NCI-H510A (cell line): ENCODE measurements at places on chromosomes 16 and 17.

DNA sequence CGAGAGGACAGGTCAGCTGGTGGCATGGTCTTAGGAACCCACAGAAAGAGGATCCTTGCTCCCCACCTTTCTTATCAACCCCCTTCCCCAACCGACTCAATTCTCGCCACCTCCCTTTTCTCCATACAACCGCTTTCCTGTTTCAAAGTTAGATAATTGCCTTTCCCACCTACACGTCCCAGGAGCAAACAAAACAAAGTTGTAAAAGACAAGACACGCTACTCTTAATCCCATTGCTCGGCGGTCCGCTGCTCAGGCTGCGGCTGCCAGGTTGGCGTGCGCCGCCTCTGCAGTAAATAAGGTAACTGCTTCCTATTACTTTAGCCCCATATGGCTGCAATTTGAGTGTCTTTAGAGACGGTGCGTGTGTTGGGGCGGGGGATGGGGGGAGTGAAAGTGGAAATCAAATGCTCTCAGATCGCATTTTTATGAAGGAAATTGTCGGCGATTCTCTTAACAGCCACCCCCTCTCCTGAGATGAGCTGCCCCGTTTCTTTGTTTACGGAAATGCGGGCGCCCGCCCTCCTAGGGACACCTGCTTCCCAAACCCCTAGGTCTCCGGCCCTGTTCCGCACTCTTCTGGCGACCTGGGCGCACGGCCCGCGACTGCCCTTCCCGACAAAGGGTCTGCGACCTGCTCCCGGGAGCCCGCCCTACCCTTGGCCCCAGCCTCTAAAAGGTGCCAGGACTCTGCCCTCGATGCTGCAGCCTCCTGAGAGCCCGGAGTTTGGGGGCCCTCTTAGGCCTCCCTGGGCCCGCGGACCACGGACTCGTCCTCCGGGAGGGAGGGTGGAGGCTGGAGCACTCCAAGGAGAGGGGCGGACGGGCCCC, 3.7 kb upstream of the CBX8 start:
- DNase-seq = no peak

GRCh38 chr16:81319221-81319912, 4.6 kb downstream of the GAN start:
- DNase-seq = no peak

- DNase-seq = no peak
Observed at GRCh38 chr17:28675980-28676379, 14.0 kb downstream of the SUPT6H start.

DNA sequence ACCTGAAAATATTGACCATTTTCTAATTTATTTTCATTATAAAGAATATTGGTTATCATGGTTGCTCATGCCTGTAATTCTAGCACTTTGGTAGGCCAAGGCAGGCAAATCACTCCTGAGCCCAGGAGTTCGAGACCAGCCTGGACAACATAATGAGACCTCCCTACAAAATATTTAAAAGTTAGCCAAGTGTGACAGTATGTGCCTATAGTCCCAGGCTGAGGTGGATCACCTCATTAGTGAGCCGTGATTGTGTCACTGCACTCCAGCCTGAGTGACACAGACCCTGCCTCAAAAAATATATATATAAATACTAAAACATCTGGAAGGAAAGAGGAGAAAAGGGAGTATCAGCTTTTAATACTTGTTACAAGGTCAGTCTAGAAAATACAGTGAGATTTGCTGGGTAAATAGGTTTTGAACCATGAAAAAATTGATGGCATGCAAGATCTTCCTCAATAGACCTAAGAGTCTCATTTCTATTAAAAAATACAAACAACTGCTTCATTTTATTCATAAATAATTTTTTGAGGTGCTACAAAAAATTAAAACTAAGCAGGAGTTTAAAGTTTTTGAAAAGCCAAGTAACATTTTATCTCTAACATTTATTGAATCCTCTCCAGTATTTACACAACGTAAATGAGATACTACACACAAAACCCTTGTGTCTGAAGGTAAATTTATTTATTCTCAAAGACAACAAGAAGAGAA, 47.7 kb downstream of the TUBD1 start:
- no peak for DNase-seq

DNA sequence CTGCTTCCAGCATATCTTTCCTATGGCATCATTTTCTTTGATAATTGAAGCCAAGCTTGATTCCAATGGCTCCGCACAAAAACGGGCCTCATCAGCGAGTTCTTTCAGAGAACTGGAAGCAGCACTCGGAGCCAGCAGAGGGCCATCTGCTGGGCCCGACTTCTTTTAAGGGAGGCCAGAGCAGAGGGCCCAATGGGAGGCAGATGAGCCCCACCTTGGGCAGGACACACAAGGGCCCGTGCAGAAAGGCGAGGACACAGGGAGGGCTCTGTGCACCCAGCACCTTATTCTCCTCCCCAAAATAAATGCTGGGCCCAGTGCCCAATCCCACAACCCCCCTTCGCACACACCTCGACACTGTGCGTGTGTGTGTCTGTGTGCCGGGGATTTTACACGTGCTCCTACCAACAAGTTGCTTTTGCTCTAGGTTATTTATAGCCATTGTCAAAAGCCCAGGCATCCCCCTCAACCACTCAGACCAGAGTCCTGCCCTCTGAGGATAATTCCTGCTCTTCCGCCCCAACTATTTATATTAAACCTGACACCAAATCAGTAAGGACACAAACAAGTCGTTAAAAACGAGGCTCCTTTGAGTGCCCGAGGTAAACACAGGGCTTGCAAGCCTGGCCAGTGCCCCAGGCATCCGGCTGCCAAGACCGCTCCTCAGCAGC, 6.8 kb downstream of the AXIN2 start:
- DNase-seq = peak; percentile 69

DNA sequence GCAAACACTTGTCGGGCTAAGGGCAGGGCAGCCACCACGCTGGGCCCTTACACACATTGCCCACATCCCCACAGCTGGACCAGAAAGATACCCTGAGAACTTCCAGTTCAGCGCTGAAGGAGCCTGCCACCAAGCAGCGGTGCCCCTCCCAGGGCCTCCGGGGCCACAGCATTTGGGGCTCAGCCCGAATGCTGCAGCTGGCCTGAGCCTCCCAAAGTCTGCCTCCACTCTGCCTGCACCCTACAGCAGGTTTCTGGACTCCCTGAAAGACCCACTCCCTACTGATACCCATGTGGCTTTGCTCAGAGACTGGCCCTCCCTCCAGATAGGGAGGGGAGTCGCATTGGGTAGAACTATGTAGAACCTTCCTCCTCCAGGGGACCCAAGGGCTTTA, 1.5 kb downstream of the MCRIP1 start:
- no peak for DNase-seq

DNA sequence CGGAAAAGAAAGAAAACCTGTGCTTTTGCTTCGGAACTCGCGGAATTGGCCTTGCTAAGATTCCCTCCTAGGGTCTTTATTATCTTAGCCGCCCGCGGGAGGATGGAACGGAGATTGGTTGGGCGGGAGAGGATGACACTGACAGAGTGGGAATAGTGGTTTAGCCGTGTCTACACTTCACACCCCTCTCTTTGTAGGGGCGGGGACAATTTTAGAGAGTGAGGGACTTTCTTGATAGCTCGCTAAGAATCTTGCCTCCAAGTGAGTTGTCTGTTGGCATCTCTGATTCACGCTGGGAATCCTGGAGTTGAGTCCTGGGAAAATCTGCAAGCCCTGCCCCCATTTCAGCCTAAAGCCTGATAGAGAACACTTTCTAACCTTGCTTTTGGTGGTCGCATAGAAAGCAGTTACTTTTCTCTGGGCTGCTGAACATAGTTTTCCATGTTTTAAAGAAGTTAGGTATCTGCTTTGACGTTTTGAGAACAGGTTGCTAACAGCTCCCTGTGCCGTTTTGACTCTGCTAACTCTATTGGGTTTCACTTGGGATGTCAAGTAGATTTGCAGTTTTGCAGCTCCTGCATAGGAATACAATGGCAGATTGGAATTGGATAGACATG, 697 bp downstream of the NOL11 start:
- DNase-seq = no peak

DNA sequence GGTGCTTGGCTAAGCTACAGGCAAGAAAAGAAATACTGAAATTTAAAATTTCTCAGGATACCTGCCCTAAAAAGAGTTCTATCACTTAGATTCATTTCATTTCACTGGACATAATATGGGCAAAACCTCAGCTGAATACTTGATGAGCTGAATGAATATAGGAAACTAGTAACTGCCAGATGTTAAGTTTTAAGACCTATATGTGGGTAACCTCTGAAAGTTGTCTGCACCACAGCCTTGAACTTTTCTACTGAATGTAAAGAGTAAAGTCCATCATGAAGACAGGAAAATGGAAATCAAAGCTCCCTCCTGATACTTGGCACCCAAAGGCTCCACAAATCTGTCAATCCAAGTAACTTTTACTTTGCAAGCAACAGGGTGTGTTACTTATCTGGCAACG, 50.8 kb downstream of the HIC1 start:
- no peak for DNase-seq

GRCh38 chr17:36703860-36704266, 102.5 kb downstream of the MRM1 start:
- no peak for DNase-seq

- no peak for DNase-seq
Observed at GRCh38 chr17:77352441-77352840, 211.7 kb downstream of the SEC14L1 start.

- no peak for DNase-seq
Observed at GRCh38 chr16:86509759-86510464, 415 bp upstream of the FOXF1 start.

DNA sequence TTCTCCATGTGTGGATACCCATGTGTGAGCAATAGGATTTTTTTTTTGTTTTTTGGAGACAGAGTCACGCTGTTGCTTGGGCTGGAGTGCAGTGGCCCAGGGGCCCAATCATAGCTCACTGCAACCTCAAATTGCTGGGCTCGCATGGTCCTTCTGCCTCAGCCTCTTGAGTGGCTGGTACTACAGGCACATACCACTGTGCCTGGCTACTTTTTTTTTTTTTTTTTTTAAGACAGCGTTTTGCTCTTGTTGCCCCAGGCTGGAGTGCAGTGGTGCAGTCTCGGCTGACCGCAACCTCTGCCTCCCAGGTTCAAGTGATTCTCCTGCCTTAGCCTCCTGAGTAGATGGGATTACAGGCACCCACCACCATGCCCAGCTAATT, 16.7 kb downstream of the MGRN1 start:
- no peak for DNase-seq

DNA sequence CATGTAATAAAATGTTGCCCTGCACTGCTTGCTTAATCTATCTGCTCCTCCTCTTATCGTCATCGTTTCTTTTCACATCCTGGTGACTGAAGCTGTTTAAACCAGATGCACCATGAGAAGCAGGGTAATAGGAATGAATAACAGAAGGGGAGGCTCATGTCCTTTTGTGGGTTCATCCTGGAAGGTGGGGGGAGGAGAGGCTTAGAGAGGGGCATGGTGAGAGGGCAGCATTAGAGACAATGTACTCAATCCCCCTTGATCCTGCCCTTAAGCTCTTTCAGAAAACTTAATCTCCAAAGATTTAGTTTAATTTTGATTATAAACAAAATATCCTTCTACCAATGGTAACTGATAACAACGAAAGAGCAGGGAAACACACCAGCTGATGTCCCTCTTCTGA, 248.5 kb downstream of the CA10 start:
- no peak for DNase-seq

GRCh38 chr16:2707368-2708289, 12.4 kb downstream of the PRSS27 start:
- no peak for DNase-seq

GRCh38 chr16:72549878-72550277, 377.9 kb upstream of the PMFBP1 start:
- no peak for DNase-seq

DNA sequence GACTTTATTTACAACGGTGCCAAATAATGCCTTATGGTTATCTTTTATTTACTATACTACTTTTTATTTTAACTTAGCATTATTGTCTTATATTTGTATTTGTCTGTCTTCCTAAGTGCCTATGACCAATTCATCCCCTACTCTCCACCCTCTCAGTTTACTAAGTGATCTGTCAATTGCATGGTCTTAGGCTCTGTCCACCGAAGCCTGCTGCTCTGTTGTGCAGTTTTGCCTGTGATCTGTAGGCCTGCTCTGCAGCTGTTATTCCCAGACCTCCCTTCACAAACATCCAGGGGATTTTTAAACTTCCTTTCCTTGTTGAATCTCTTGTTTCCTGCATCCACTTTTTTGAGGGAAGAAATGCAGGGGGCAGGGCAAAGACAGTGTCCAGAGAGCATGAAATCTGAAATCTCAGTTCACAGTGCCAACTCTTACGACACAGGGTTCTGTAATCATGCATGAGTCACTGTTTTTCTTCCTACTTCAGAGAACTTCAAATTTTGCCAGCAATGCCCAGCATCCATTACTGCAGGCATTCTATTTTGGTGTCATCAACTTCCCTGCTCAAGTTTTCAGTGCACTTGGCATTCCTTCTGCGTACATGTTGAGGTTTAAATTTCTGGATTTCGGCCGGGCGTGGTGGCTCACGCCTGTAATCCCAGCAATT, 11.4 kb downstream of the SLFN5 start:
- no peak for DNase-seq

- DNase-seq = no peak
Observed at GRCh38 chr17:75664099-75664549, 2.8 kb downstream of the RECQL5 start.

GRCh38 chr16:81369888-81370504, 55.2 kb downstream of the GAN start:
- DNase-seq = no peak

GRCh38 chr16:920717-921116, 50.1 kb downstream of the LMF1 start:
- no peak for DNase-seq

GRCh38 chr16:14013571-14014283, 57.4 kb upstream of the MRTFB start:
- peak; percentile 62 for DNase-seq

DNA sequence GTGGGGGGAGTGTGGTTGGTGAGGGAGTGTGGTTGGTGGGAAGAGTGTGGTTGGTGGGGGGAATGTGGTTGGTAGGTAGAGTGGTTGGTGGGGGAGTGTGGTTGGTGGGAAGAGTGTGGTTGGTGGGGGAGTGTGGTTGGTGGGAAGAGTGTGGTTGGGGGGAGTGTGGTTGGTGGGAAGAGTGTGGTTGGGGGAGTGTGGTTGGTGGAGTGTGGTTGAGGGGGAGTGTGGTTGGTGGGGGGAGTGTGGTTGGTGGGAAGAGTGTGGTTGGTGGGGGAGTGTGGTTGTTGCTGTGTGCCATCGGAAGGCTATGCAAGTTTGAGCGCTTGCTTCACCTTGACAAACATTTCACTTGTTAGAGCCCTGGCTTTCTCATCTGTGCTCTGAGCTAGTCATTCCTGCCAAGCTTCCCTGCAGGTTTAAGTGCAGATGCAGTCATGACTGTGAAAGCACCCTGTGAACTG, 20.1 kb downstream of the MINK1 start:
- DNase-seq = peak; percentile 24
